ENCODE measurements at places on chromosomes 7 and 10.

DNA sequence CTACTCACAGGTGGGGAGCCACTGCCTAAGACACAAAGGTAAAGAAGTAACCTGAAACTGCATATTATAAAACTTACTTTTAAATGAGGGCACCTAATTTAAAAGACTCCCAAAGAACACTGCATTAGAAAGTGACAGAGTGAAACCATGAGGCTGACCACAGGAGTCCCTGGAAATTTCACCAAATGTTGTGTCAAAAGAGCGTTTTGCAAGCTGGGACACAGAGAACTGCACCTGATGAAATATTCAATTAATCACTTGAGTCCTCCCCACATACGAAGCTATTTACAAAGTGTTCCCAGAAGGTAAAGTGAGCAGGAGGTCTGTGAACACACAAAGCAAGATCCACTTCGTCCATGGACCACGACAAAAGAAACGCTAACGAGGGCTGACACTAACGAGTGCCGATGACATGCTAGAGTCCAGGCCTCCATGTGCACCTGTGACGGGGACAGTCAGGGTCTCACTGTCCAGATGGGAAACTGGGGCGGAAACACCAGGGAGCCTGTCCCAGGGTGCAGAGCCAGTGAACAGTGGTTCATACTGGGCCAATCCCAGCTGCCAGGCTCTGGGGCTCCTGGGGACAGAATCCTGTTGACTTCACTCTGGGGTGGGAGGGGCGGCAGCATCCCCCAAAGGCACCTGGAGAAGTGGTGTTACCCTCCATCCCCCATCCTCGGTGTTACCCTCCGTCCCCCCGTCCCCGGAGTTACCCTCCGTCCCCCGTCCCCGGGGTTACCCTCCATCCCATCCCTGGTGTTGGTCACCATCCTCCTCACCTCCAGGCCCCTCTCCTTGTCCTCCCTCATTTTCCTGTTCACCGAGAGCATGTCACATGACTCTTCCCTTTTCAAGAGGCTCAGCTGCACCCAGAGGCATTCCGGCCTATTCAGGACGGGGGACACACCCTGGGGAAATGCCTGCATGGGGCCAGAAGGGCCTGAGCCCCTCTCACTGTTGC, 63.4 kb downstream of the DIP2C start:
- no peaks in the 10 kb centered on the region for H3K4me1 ChIP-seq
- H3K4me3 ChIP-seq: no peak overlapping the region
- H3K36me3 ChIP-seq: no peaks in the 10 kb centered on the region
- no peak overlapping the region for H3K27ac ChIP-seq
- peaks cover 8% of the 10 kb centered on the region for H3K27me3 ChIP-seq

DNA sequence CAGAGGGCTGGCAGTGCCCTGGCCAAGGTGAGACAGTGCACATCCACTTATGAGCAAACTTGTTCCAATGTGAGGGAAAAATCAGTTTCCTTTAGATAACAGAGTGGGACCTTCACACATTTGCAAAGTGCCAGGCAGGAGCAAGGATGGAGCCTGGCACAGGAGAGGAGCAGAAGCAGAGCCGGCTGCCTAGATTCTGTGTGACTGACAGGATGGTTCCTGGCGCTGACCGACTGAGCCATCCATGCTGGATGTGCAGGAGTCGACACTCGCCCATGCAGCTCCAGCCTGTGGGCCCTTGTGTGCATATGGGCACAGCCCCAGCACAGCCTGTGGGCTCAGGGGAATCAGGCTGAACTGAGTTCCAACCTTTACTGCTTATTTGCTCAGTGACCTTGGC, 346.5 kb downstream of the GRID1 start:
- no peaks in the 10 kb centered on the region for H3K36me3 ChIP-seq
- H3K4me3 ChIP-seq: no peak overlapping the region
- peaks cover 6% of the 10 kb centered on the region for H3K27me3 ChIP-seq
- no peak overlapping the region for H3K27ac ChIP-seq
- DNase-seq: no peak

DNA sequence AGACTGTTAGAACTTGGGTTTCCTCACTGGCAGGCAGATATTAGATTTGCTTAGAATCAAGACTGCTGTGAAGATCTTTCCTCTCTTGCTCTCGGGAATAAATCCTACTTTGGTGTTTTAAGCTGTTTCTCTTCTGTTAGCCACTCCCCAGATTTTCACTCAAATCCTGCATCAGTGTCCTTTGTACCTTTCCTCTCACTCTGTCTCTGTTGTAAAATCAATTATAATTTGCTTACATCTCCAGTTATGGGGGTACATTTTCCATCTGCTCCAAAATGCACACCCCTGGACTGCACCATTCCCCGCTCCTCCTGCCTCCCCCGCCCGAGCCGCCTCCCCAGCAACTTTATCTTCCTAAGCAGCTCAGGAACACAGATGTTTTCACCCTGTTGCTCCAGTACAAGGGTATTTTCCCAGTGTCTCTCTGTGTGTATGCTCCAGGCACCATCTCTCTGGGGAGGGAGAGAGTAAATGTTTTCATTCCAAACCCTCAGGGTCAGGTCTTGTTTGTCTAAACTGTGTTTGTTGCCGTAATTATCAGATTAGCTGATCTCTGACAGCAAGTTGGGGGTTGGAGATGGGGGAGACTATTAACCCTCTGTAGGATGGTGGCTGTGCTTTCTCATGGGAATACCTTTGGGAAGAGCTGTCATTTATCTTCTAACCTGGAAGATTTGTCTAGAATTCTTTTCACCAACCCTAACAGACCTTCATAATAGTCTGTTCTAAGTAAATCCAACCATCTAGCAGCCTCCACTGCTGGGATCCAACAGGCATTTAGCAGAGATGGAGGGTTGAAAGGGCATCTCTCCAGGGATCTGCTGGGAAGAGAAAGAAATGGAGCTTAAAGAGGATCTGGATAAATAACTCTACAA, 20.4 kb upstream of the GOT1 start:
- no peak overlapping the region for H3K27ac ChIP-seq
- no peaks in the 10 kb centered on the region for H3K36me3 ChIP-seq
- no peak overlapping the region for H3K4me3 ChIP-seq

GRCh38 chr10:119248184-119248583, 40.8 kb downstream of the GRK5 start:
- H3K4me3 ChIP-seq: no peak overlapping the region
- no peak overlapping the region for H3K27ac ChIP-seq
- no peak for DNase-seq
- no peaks in the 10 kb centered on the region for H3K27me3 ChIP-seq
- H3K36me3 ChIP-seq: peaks cover 7% of the 10 kb centered on the region
- H3K4me1 ChIP-seq: peaks cover 12% of the 10 kb centered on the region

DNA sequence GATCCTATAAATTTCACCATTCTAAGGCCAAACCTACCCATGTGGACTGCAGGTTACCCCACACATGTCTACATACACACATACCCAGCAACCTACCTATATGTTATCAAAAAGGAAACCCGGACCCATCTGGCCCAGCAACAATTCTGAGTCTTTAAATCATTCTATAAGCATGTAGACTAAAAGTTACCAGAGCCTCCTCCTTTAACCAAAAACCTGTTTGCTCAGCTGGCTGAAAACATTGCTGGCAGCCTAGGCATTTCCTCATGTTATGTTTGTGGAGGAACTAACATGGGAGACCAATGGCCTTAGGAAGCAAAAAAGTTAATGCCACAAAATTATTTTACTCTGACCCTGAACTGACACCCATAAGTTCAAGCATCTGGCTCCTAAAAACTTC, 5.3 kb upstream of the ADCK2 start:
- peaks cover 5% of the 10 kb centered on the region for H3K4me1 ChIP-seq
- H3K27me3 ChIP-seq: peaks cover 24% of the 10 kb centered on the region
- DNase-seq: no peak

DNA sequence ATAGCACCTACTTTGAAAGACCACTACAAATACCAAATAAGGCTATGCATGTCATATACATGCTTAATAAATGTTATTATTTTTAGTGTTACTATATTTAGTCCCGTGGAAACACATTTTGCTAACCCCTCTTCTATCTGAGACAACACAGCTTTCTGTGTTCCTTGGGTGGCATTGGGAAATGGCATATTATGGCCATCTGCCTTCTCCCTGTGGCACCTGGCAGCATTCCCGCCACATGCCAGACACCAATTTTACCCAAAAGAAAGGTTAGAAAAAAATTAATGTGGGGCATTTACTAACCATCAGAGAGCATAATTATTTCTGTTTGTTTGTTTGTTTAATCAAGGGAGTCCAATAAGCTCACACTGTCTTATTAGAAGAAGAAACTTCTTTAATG, 168.6 kb upstream of the ETV1 start:
- no peaks in the 10 kb centered on the region for H3K4me1 ChIP-seq
- DNase-seq: no peak
- no peak overlapping the region for H3K27ac ChIP-seq
- H3K4me3 ChIP-seq: no peak overlapping the region
- no peaks in the 10 kb centered on the region for H3K27me3 ChIP-seq
- no peaks in the 10 kb centered on the region for H3K36me3 ChIP-seq
